ENCODE measurements at places on chromosomes 5 and 9. TPM values are rescaled to one million over a fixed set of nuclear protein-coding genes. Genes with fewer than 3 reads are reported as not detected.
A peak's percentile ranks its signal among the peaks of the same experiment; 100 is the strongest.

DNA sequence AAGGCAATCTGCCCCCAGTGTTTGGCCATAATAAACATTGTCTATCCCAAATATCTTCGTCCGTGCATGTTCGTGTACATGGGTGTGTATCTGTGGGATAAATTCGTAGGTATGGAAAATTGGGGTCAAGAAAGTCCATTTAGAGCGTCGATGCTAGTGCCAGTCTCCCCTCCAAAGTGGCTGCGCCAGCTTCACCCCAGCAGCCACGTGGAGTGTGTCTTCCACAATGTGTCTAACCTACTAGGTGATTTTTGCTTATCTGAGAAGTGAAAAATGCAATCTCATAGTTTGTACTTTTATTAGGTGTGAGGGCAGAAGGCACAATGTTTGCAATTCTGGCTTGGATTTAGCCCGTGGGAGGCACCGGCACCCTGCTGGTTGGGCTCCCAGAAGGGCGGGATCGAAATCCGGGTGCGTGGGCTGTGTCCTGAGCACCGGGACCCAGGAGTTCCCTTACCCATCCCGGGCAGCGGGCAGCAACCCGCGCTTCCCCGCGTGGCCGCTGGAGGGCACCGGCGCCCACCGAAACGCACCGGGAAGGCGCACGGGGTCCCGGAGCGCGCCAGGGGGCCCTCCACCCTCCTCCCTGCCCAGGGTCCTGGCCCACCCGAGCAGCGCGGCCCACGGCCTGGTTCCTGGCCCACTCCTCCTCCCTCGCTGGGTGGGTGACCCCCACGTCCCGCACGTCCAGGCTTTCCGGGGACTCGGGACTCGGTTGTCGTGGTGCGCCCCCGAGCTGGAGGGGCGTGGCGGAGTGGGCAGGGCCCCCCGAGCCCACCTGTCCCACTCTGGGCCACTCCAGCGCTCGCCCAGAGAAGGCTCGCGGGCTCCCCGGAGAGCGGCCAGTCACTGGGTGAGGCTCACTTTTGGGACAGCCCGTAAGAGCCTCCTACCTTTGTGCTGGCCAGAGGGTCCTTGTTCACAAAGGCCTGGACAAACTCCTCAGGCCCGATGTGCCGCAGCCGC, 55.4 kb upstream of the RNF130 start:
- peak; percentile 85 for DNase-seq

- no peak for DNase-seq
Measured at GRCh38 chr9:69134412-69134811, 39.7 kb upstream of the TJP2 start.

Gene PTGES
- total RNA-seq: 2.2 TPM

- DNase-seq: no peak
Measured at GRCh38 chr5:179406031-179406961, 61.0 kb upstream of the ADAMTS2 start.

GRCh38 chr9:37239921-37240320, 119.5 kb downstream of the ZCCHC7 start:
- DNase-seq: no peak

GRCh38 chr9:127154003-127154389, 31.6 kb upstream of the ANGPTL2 start:
- no peak for DNase-seq

DNA sequence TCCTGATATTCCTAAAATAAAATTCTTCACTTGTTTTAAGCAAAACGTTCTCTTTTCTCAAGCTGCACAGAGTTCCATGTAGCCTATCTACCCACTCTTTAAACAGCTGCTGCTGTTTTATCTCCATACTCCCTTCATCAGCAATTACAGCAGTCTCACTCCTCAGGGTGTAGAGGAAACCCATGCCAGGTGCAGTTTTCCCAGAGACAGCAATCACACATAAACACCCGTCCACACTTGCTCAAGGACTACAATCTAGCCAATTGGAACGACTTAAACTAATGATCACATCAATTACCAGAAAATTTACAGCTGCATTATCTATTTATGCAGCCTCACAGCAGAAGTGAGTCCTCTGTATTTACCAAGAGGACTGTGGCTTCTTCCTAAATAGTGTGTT, 141.7 kb downstream of the HTR1A start:
- DNase-seq: no peak

Gene IGIP
- 9.7 TPM for total RNA-seq

GRCh38 chr5:68159224-68159951, 56.2 kb upstream of the PIK3R1 start:
- DNase-seq: no peak

Gene PRDM9
- not detected for total RNA-seq

GRCh38 chr5:168097876-168098653, 193.4 kb upstream of the WWC1 start:
- no peak for DNase-seq

GRCh38 chr9:72150127-72150526, 887 bp downstream of the GDA start:
- DNase-seq: no peak
